ENCODE measurements at places on chromosomes 5 and 9.

- DNase-seq = no peak
Observed at GRCh38 chr9:91037511-91038482, 236.2 kb downstream of the SYK start.

- no peak for DNase-seq
Observed at GRCh38 chr5:9464478-9464877, 81.4 kb downstream of the SEMA5A start.

DNA sequence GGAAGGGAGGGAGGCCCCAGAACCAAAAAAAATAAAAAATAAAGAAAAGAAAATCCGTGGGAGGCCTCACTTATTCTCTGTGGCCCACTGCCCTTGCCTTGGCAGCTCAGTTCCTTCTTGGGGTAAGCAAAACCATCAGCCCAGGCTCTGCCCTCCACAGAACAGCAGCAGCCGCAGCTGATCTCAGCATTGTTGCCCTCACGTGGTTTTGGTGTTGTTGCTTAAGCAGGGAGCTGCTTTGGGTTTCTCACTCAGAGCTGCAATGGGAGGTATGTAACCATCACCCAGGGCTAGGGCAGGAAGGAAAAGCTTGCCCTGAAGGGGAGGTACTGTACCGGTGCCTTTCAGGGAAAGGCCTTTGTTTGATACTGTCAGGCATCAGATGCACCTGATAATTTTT is 374.7 kb upstream of the WWC1 start:
- no peak for DNase-seq

DNA sequence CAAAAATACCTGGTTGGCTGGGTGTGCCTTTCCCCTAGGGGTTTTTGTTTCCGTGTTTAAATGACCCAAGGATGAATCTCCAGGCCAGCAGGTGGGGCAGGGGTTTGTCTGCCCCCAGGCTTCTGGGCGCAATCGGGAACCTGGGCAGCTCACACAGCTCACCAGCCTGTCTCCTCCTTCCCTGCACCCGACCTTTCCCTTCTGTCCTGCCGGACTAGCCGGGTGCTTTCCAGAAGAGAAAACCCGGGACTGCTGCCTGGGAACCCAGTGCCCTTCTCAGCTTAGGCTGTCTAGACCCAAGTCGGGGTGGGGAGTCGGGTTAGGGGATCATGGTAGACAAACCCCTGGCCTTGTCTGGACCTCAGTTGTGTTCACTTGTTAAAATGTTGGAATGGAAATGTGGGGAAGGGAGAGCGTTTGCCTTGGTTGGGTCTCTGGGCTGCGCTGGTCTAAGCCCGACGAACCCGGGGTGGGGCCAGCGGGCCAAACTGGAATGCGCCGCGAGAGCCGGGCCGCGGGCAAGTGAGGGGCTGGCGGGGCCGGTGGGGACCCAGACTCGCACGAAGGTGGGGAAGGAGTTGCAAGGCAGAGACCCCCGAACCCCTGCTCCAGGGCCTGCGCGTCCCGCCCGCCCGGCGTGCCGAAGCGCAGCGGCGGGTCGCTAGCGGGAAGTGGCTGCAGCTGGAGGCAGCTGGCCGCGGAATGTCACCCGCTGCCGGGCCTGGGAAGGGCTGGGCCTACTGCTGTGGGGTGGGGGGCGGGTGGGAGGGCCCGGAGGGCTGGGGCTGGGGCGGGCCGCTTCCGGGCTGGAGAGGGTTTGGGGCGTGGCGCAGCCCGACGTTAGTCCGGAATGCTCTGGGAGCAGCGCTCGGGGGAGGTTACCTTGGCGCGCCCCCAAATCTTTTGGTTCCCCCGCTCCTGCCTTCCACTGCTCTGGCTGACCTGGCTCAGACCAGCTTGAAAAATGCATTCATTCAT is 84.6 kb downstream of the DAB2IP start:
- DNase-seq = no peak

- DNase-seq = no peak
Observed at GRCh38 chr9:99092643-99093491, 12.0 kb upstream of the TGFBR1 start.

GRCh38 chr5:124277767-124278545 is 468.5 kb downstream of the ZNF608 start:
- DNase-seq = no peak

GRCh38 chr5:15664961-15665360 is 165.0 kb downstream of the FBXL7 start:
- no peak for DNase-seq

- DNase-seq = no peak
Observed at GRCh38 chr5:81755320-81755719, 4.4 kb upstream of the SSBP2 start.

GRCh38 chr5:171427318-171428167 is 8.1 kb downstream of the FGF18 start:
- DNase-seq = no peak

- DNase-seq = no peak
Observed at GRCh38 chr5:74889523-74890105, 23.4 kb upstream of the FAM169A start.

DNA sequence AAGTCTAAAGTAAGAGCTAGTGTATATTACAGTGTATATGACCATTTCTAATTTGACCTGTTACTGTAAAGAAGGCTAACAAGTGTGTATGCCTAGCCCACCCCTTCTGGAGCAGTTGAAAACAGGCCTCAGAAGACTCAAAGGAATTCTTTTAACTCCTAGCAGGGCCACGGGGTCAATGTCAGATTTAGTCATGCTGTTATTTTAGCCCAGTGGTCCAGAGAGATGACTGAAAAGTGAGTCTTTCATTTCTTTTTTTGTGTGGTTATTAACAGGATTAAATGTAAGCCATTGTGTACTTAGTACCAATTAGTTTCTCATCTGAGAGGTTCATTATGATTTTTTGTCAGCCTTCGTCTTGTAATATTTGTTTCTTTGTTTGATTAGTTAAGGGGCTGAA is 24.4 kb downstream of the ZCCHC7 start:
- DNase-seq = no peak

GRCh38 chr5:129804705-129805104 is 56.8 kb downstream of the MINAR2 start:
- no peak for DNase-seq

- DNase-seq = no peak
Observed at GRCh38 chr9:105887679-105888078, 193.3 kb downstream of the TMEM38B start.

DNA sequence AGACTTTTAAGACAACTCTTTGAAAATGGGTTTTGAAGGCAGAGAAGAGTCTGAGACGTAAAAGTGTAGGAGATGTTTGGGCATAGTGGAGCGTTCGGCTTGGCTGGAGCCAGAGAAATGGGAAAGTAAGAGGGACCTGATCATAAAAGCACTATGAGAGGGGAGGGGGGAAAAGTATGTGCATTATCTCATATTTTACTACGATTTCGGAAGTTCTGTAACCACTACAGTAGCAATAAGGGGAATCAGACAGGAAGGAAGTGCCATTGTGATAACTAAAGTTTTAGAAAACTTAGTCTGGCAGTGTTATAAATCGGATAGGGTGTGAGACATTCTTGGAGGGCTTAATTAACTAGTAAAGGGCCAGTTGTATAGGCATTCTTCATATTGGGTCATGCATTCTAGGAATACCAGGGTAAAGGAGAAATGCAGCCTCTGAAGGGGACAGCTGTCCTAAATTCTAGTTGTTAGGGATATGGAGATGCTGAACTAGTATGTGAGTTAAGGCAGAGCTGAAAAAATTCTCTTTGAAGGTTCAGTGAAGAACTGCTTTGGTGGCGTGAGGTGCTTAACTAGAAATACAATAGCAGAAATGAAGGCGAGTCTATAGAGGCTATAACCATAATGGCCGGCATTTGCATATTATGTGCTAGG is 83.8 kb upstream of the FREM1 start:
- DNase-seq = no peak

DNA sequence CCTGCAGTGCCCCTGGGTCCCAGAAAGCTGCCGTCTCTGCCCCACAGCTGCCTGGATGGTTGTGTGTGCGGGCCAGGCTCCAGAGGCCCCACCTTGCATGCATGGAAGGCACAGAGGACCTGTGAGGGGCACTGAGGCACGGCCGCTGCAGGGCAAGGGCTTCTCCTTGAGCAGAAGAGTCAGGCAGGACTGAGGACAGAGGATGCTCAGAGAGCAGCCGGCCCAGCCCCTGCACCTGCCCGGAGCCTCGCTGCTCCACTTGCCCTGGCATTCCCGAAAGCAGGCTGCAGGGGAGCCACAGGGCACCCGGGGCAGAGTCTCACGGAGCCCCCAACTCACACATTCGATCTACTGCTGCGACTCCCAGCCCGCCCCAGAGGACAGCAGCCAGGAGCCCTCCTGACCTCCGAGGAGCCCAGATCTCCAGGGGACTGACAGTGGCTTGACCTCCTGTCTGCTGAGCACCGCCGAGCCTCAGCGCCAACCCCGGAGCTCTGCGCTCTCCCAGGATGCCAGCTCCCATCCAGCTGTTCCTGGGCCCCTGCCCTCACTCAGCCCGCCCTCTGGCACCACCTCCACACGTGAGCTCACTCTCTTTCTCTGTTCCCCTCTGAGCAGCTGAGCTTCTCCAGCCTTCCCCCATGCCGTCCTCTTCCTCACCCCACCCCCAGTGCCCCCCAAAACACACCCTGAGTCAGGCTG is 95.0 kb downstream of the KCNT1 start:
- DNase-seq = no peak

- no peak for DNase-seq
Observed at GRCh38 chr5:76040806-76041205, 42.4 kb upstream of the SV2C start.

GRCh38 chr5:41808294-41808693 is 61.9 kb downstream of the OXCT1 start:
- no peak for DNase-seq

- no peak for DNase-seq
Observed at GRCh38 chr5:10465726-10466125, 24.0 kb downstream of the ROPN1L start.

DNA sequence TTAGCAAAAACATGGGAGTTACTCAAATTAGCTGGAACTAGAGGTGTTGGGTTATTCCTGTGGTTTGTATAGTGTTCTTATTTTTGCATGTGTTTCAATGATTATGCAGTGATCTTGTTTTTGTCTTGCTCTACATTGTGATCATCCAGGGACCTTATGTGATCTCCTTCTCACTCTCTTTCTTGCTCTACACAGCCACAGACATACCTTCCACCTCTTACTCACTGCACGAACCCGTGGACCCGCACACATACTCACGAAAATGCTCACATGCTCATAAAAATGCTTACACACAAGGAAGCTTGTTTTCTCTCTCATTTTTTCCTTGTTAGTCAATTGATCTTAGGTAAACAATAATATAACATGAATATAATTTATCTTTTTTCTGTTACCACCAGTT is 187.1 kb downstream of the KDM4C start:
- DNase-seq = no peak

DNA sequence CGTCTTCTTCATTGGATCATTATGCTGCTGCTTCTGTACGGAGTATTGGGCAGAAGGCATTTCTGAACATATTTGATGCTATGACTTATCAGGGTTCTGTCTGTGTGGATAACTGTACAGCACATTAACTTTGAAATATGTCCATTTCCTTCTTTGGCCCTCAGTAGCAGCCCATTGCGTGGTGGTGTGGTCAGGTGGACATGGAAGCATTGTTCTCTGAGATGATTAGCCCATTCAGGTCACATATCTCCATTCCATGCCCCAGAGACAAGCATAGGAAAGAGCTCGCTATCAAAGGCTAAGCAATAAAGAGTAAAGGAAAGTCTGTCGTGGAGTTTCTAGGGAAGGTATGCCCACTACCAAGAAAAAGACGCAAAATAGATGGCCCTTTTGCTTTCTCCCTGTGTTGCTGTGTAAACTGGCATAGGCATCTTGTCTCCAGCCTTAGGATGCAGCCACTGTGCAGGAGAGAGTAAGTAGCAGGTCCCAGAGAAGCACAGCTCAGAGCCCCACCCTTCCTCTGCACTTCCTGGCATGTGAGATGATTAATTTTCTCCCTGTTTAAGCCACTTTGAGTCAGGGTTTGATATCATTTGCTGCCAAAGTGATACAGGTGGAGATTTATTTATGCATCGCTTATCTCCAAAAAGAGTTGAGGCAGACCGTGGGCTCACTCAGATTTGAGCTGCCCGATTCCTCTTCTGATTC is 221.9 kb downstream of the PDZD2 start:
- DNase-seq = no peak

GRCh38 chr5:72621576-72621975 is 114.4 kb upstream of the ZNF366 start:
- no peak for DNase-seq

DNA sequence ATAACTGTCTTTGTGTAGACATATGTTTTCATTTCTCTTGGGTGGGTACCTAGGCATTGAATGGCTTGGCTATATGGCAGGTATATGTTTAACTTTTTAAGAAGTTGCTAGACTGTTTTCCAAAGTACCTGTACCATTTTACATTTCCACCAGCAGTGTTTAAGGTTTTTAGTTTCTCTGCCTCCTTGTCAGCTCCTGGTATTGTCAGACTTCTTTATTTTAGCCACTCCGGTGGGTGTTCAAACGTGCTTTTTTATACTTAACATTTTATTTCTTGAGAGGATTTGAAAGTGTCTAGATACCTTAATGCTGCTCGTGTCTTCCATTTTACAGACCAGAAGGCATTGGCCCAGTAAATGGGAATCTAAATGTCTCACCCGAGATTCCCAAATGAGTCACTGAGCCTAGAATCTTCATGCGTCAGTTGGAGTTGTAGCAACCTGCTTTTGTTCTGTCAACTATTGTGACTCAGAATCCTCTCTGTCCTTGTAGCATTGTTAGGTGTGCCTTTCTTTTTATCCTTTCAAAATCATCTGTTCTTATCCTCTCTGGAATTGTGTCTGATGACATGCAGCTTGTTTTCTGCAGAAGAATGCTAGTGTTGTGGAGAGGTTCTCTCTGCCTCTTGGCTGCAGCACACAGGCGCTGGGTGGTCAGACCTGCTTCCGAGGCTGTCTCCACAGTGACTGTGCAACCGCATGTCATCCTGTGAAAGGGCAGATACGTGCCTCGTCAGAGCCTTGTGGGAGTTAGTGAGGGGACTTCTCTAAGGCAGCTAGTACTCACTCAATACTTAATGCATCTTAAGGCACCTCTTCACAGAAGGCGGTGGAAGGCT is 291.8 kb downstream of the AOPEP start:
- no peak for DNase-seq
